Natural killer cell treated with Interleukin-12 subunit alpha and Interleukin-12 subunit beta and Interleukin-15 and Interleukin-18, amount 100 ng/mL, for 72 hours (primary cell): ENCODE measurements at places on chromosomes 5 and 9.

GRCh38 chr5:111730659-111731382 is 26.2 kb downstream of the NREP start:
- no peaks in the 10 kb centered on the region for H3K27me3 ChIP-seq
- H3K27ac ChIP-seq, result no peak overlapping the region
- H3K36me3 ChIP-seq, result no peaks in the 10 kb centered on the region

DNA sequence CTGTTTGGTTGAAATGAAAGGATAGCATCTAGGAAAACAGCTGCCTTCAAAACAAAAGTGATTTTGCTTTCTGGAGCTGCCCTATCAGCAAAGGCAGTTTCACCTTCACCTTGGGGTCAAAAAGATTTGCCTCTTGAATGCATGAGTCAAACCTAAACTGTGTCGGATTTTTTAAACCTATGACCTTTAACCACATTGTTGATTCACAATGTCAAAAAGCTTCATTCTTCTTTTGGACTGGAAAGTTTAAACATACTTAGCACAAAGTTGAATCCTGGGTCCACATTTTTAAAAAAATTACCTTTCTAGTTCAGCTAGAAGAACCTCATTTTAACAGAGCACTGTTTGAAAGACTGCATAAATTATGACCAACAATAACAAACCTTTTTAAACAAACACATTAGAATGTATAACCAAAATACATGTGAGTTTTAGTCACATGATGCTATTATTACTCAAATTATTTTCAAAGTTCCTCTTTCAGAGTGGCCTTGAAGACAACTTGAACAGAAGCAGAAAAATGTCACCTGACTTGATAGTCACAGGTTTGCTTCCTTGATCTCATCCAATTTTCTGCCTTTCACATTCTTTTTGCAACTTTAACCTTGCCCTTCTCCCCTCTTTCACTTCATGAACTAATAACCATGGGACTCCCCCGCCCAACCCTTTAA is 109.7 kb upstream of the LHFPL2 start:
- no peak overlapping the region for H3K27ac ChIP-seq
- no peak for DNase-seq
- H3K27me3 ChIP-seq, result peaks cover 8% of the 10 kb centered on the region
- no peaks in the 10 kb centered on the region for H3K36me3 ChIP-seq

- peaks cover 69% of the 10 kb centered on the region for H3K4me1 ChIP-seq
- H3K4me3 ChIP-seq, result peak overlapping the region; percentile 11
- no peak for DNase-seq
- no peaks in the 10 kb centered on the region for H3K36me3 ChIP-seq
- peak overlapping the region; percentile 56 for H3K27ac ChIP-seq
- H3K27me3 ChIP-seq, result no peaks in the 10 kb centered on the region
Observed at GRCh38 chr5:142846406-142846805, 76.2 kb downstream of the ARHGAP26 start.

DNA sequence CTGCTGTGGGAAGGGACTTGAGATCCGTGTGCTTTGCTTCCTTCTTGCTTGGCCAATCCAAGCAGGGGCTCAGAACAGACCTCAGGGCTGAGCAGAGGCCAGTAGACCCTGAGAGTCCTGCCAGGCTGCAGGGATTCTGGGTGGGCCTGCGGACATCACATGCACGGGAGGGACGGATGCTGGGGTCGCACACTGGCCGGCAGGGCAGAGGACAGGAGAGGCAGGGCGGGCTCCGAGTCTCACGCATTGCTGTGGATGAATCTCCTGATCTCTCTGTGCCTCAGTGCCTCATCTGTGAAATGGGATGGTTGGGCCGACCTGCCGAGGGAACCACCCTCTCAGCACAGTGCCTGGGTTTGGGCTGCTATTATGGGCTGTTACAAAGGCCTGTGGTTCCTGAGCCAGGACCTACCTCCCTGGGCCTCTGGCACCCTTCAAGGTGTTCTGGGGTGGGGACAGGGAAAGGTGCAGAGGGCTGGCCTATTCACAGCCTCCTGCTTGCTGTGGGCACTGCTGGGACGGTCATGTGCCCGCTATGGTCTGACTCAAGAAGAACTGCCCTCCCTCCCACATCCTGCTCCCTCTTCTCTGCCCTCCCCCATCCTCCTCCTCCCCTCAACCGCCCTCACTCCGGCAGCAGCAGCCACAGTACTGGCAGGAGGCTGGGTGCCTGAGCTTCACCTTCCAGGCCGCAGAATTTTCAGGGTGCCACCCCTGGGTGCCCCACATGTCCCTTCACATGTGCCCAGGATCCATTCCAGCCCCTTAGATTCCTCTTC is 43.3 kb downstream of the NCS1 start:
- H3K36me3 ChIP-seq, result no peaks in the 10 kb centered on the region
- H3K4me1 ChIP-seq, result no peaks in the 10 kb centered on the region
- peak overlapping the region; percentile 43 for H3K27ac ChIP-seq
- H3K4me3 ChIP-seq, result no peak overlapping the region
- DNase-seq, result no peak

- DNase-seq, result no peak
- H3K27ac ChIP-seq, result no peak overlapping the region
- H3K36me3 ChIP-seq, result no peaks in the 10 kb centered on the region
- H3K4me3 ChIP-seq, result no peak overlapping the region
Observed at GRCh38 chr9:103804077-103804735, 289.9 kb upstream of the SMC2 start.

- H3K27me3 ChIP-seq, result peaks cover 5% of the 10 kb centered on the region
- H3K4me1 ChIP-seq, result peaks cover 14% of the 10 kb centered on the region
- no peak overlapping the region for H3K27ac ChIP-seq
- DNase-seq, result no peak
Observed at GRCh38 chr5:153952893-153953292, 85.8 kb downstream of the FAM114A2 start.

DNA sequence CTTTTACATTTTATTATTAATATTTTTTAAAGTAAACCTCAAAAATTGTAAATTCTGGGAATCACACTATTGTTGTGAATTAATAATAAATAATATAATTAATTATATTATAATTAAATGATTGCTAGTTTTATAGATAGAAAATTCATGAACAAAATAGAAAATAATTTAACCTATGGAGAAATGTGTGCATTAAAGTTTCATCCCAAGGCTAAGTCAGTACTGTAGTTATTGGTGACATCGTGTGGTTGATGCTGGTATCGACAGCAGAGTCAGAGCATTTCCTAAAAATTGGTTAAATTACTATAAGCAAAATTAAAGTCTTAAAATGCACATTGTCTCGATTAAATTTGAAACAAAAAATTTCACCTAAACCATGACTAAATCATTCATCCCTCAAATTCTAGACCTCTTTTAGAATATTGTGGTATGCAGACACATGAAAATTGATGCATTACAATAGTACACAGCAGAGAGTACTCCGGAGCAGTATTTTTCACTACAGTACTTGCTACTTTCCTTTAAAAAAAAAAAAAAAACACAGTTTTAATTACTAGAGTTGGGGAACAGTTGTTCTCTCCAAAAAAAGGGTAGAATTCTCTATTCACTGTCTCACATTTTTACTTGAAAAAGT is 73.9 kb downstream of the RORB start:
- H3K4me1 ChIP-seq, result no peaks in the 10 kb centered on the region
- no peak overlapping the region for H3K4me3 ChIP-seq
- no peaks in the 10 kb centered on the region for H3K36me3 ChIP-seq
- no peak for DNase-seq
- H3K27me3 ChIP-seq, result no peaks in the 10 kb centered on the region

DNA sequence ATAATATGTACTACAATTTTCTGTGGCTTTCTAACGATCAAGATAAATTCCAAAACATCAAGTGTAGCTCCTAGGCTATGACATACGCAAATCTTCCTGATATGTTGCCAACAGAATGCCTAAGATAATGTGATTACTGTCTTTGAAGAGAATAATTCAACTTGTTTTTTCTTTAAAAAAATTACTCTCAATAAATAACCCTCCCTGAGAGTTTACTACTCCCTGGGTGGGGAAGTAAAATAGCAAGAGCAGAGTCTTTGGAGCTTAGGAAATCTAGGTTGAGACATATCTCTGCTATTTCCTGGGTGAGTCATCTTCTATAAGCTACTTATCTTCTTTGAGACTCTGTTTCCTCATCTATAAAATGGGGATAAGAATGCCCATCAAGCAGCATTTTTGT is 201.2 kb downstream of the ACTL7B start:
- H3K27ac ChIP-seq, result no peak overlapping the region
- DNase-seq, result no peak

GRCh38 chr5:134560698-134561097 is 35.2 kb downstream of the JADE2 start:
- peaks cover 8% of the 10 kb centered on the region for H3K36me3 ChIP-seq
- H3K4me3 ChIP-seq, result no peak overlapping the region
- no peaks in the 10 kb centered on the region for H3K27me3 ChIP-seq
- peaks cover 18% of the 10 kb centered on the region for H3K4me1 ChIP-seq
- DNase-seq, result no peak
- peak overlapping the region; percentile 80 for H3K27ac ChIP-seq

- peaks cover 29% of the 10 kb centered on the region for H3K27me3 ChIP-seq
- H3K4me3 ChIP-seq, result no peak overlapping the region
- H3K36me3 ChIP-seq, result no peaks in the 10 kb centered on the region
- H3K4me1 ChIP-seq, result no peaks in the 10 kb centered on the region
- no peak overlapping the region for H3K27ac ChIP-seq
- DNase-seq, result no peak
Observed at GRCh38 chr9:72150661-72151060, 1.4 kb downstream of the GDA start.

GRCh38 chr5:73482383-73483136 is 15.7 kb upstream of the BTF3 start:
- no peak for DNase-seq
- H3K4me3 ChIP-seq, result no peak overlapping the region
- no peaks in the 10 kb centered on the region for H3K4me1 ChIP-seq
- H3K36me3 ChIP-seq, result no peaks in the 10 kb centered on the region
- H3K27me3 ChIP-seq, result peaks cover 37% of the 10 kb centered on the region

DNA sequence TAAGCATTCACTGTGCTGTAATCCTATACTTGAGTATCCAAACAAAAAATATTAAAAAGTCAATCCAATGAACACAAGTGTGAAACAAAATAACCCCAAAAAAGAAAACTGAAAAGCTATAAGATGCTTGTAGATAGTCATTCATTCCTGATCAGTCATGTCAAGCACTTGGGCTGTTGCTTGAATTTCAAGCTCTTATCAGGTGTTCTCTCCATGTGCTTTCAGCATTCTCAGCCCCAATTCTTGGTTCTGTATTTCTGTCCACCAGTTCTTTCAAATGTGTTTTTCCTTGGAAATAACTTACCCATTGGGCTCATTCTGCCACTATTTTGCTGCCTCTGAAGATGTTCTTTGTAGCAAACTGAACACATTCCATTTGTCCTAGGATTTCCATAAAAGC is 4.7 kb downstream of the ZFAND5 start:
- H3K4me1 ChIP-seq, result peaks cover 48% of the 10 kb centered on the region
- peaks cover 47% of the 10 kb centered on the region for H3K36me3 ChIP-seq
- no peaks in the 10 kb centered on the region for H3K27me3 ChIP-seq
- DNase-seq, result no peak

DNA sequence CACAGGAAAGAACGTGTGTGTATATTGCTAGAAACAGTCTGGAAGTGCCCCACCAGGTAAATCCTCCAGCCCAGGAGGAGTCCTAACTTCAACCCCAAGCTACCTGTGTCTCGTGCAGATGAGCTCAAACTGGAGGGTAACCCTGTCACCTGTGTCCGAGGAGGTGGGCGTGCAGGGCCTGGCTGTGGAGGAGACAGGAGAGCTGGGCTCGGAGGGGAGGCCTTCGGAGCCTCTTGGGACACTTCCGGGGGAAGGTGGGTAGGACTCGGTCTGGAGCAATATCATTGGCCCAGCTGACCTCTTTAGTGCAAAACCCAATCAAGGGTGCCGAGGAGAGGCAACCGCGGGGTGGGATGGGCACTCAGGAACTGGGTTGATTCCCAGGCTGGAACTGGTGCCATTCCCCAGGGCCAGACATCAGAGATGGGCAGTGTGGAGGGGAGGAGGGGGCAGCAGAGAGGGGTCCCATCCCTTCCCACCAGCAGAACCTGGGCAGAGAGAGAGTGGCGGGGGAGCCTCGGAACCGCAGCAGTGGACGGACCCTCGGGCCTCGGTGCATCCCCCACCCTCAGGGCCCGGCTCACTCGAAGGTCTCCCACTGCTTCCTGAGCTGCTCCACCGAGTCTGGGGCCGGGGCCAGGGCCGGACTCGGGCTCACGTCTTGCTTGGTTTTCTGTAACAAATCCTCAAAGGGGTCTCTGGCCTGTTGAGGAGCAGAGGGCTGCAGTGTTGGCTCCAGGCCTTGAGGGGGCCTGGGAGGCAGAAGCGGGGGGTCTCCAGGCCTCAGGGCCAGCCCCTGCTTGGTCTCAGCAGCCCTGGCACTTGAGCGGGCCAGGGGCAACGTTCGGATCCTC is 25.1 kb downstream of the CRB2 start:
- H3K27me3 ChIP-seq, result no peaks in the 10 kb centered on the region
- DNase-seq, result no peak
- no peak overlapping the region for H3K4me3 ChIP-seq
- H3K4me1 ChIP-seq, result no peaks in the 10 kb centered on the region

DNA sequence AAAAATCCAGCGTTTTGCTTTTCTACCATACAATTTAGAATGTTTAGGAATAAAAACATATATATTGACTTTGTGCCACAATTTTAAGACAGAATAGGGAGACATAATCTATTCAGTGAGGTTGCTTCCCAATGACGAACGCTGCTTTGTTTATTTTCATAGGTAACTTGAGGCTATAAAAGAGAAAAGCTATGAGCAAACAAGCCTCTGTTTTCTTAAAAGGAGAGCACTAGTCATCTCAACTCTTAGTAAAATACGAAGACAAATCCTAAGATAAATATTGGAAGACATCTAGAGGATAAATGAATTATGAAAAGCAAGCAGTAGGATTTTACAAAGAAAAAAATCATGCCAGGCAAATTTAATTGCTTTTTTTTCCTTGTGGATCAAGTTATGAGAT is 363.6 kb downstream of the ANXA1 start:
- no peak for DNase-seq
- H3K27ac ChIP-seq, result no peak overlapping the region
- no peaks in the 10 kb centered on the region for H3K27me3 ChIP-seq
- no peaks in the 10 kb centered on the region for H3K36me3 ChIP-seq
- H3K4me3 ChIP-seq, result no peak overlapping the region
